ENCODE measurements at places on chromosomes 4 and X.

DNA sequence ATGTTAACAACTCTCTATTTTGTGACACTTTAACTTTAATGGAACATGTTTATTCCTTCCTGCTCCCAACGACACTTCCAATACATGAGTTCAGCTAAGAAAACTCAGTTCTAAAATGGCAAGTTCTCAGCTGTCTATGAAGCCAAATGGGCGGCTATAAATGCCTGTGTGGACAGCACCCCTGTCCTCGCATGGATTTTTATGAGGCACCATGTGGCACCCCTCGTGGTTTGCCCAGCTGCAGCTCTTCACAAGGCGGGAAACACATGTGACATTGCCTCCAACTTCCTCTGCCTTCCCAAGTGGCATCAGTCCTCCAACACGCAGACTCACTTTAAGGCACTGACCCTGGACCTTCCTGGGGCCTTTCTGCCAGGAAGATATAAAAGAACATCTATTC is 48.0 kb downstream of the SH3RF1 start:
- DNase-seq: no peak

- DNase-seq: no peak
Observed at GRCh38 chr4:188434643-188435042, 295.4 kb downstream of the TRIML1 start.

- DNase-seq: no peak
Observed at GRCh38 chr4:178696515-178696914, 1254.3 kb upstream of the AGA start.

DNA sequence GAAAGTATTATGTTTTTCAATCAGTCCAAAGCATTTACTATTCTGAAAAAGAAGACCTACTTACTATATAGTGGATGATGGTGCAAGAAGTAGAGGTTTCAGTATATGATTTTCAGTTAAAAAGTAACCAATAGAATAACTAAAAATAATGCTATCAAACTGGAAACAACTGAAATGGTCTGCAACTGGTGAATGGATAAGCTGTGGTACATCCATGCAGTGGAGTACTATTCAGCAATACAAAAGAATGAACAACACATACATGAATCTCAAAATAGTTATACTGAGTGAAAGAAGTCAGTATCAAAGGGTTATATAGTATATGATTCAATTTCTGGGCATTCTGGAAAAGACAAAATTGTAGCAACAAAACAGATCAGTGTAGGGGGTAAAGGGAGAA is 55.9 kb downstream of the PLAC1 start:
- DNase-seq: no peak

DNA sequence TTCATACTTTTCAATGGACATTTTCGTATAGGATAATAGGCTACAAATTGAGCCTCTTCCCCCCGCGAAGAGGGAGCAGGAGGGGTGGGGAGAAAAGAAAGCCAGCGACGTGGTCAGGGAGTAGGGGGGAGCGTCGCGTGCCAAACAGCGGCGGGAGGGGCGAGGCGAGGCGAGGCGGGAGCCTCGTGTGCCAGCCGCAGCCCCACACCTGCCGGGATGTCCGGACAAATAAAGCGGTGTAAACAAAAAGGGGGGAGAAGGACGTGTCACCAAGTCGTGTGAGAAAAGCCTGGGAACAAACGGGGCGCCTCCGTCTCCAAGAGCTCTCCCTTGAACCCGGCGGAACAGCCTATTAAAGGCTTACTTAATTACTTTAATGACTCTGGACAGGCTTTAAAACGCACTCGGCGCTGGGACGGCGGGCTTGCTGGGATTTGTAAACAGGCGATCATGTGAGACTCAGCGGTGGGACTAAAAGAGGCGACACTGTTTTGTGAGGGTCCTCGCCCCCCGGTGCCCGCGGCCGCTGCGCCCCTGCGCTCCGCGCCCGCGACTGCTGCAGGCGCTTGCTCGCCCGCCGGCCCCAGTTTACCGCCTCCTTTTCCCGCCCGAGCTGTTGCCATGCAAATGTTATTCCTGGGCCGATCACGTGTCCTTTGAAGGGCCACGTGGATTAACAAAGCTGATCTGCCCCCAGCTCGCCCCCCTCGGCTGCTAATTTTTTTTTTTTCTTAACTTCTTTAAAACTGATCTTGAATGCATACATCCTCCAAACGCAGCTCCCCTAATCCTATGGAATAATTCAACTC is at the start of gene HELT:
HELT (plus strand) TSS at position 527 of the 809 bp plus-strand sequence. CDS start 439 bp downstream, outside the sequence.
- no peak for DNase-seq

DNA sequence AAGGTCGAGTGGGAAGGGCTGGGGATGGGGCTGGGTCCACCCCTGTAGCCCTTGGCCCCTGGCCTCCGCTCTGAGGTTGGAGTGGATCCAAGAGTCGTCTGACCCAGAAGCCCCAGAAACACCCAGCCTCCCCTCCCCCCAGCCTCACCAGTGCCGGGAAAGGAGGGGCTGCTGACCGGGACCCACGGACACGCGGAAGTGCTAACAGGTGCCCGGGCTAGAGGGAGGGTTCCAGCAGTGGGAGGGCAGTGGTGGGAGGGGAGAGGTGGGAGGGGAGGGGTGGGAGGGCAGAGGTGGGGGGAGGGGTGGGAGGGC is 131.8 kb upstream of the NKX1-1 start:
- DNase-seq: no peak

DNA sequence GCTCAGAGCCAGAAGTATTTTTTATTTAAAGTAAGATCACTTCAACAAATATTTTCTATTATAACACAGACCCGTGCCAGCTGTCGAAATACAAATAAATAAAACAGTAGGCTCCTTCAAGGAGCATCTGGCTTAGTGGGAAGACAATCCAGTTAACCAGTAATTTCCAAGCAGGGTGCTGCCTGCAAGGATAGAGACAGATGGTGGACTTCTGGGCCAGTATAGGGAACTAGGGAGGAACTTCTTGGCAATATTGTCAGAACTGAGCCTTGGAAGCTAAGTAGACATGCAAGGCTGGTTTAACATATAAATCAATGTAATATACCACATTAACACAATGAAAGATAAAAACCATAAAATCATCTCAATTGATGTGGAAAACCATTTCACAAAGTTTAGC is 17.0 kb upstream of the MTMR1 start:
- DNase-seq: no peak

DNA sequence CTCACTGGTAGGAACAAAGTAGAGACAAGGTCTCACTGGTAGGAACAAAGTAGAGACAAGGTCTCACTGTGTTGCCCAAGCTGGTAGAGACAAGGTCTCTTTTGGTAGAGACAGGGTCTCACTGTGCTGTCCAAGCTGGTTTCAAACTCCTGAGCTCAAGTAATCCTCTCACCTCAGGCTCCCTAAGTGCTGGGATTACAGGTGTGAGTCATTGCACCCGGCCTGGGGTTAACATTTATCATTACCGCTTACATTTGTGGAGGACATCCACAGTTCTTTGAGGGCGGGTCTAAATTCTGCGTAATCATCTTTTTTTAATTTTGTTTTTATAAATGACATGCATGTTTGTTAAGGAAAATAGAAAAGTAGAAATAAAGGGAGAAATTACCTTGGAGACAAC is 12.0 kb downstream of the RAB33B start:
- DNase-seq: no peak

GRCh38 chrX:14056206-14056605 is 26.5 kb upstream of the GEMIN8 start:
- no peak for DNase-seq

- no peak for DNase-seq
Observed at GRCh38 chr4:14284578-14284977, 657.1 kb upstream of the BOD1L1 start.

DNA sequence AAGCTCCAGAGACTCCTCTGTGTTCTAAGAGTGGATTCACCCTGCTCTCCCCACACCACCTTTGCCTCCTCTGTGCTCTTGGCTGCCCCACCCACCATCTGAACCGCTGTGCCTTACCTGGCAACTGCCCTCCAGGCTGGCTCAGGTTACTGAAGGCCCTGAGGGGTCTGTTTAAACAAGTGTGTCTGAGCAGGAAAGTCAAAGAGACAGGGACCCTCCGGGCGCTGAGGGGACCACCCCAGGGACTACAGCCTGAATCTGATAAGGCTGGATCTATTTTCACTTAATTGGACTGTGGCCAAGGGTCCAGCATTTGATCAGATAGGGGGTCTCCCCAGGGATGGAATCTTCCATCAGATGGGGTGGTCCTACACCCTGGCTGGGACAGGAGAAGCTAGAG is 10.4 kb upstream of the MSX1 start:
- no peak for DNase-seq

DNA sequence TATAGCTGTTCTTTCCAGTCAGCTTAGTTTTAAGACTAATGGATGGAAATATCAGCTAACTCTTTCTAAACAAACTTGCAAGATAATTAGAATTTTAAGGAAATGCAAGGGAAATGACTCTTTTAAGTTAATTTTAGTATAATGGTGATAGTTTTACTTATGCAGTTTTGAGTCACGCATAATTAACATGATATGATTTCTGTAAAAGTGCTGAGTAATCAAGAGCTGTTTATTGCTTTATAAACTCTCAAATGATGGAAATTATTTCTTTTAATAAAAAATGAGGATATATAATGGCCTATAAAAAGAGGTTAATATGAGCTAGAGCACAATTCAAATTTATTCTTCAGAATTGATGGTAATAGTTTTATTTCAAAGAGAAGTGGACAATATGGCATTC is 385.9 kb downstream of the GLUD2 start:
- DNase-seq: no peak

GRCh38 chr4:118774989-118775388 is 60.9 kb downstream of the SEC24D start:
- DNase-seq: no peak

GRCh38 chr4:8596891-8597290 is 4.3 kb downstream of the CPZ start:
- DNase-seq: no peak

GRCh38 chr4:39565878-39566600 is 38.8 kb upstream of the UGDH start:
- no peak for DNase-seq

GRCh38 chrX:151359931-151360871 is 36.8 kb upstream of the VMA21 start:
- DNase-seq: no peak

DNA sequence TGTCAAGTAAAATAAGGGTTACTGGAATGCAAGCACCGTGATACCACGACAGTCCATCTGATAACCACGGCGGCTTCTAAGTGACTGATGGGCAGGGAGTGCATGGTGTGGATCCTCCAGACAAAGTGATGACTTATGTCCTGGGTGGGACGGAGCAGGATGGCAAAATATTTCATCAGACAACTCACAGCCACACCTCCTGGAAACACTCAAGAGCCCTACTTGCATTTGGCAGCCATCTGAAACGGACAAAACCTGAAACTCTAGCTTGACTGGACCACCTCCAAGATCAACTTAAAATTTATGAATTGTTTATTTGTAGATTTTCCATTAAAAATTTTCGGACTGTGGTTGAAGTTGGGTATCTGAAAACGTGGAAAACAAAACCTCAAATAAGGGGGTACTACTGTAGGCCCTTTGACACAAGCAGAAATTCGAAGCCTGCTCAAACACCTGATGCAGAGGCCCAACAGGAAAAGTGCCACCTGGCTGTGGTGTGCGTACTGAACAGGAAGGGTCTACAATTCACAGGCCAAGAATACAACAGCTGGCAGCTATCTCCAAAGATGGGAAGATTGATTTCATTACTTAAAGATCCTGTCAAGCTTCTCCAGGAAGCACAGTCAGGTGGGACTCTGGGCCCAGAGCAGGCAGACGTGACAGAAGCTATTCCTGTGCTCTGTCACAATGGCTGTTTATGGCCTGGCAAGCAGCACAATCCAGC is 26.0 kb downstream of the LRIT3 start:
- DNase-seq: no peak

- no peak for DNase-seq
Observed at GRCh38 chr4:54155936-54156335, 56.0 kb downstream of the GSX2 start.

GRCh38 chr4:152382057-152382785 is 153.7 kb downstream of the FBXW7 start:
- no peak for DNase-seq

DNA sequence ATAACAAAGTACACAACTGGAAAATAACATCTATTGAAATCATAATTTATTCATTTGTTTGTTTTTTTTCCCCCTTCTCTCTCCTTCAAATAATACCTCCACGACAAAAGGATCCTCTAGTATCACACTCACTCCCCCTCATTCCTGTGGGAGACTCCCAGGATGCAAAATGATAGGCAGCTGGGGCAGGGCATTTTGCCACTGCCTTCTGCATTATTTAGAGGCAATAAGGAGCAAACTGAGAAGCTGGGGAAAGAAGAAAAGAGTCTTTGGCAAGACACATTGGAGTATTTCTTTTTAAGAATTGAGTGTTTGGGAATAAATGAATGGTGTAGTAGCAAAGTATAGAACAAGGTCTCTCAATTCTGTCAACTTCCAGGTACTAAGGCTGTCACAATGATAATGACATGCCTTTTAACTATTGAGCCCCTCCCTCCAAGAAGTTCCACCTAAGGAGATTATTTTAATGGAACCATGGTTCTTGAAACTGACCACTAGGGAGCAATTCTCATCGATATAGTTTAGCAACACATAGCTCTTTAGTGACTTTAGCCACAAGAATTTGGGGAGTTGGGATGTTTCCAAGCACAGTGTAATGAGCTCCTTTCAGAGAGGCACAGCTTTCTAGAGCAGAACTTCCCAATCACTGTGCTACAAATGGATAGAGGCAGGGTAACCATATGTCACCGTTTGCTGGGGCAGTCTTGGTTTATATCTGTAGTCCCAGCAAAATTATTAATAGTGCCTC is 303.3 kb downstream of the FRMPD4 start:
- no peak for DNase-seq

- no peak for DNase-seq
Observed at GRCh38 chr4:83922402-83922801, 386.5 kb downstream of the GPAT3 start.

GRCh38 chr4:123553733-123554637 is 157.4 kb downstream of the SPRY1 start:
- no peak for DNase-seq

DNA sequence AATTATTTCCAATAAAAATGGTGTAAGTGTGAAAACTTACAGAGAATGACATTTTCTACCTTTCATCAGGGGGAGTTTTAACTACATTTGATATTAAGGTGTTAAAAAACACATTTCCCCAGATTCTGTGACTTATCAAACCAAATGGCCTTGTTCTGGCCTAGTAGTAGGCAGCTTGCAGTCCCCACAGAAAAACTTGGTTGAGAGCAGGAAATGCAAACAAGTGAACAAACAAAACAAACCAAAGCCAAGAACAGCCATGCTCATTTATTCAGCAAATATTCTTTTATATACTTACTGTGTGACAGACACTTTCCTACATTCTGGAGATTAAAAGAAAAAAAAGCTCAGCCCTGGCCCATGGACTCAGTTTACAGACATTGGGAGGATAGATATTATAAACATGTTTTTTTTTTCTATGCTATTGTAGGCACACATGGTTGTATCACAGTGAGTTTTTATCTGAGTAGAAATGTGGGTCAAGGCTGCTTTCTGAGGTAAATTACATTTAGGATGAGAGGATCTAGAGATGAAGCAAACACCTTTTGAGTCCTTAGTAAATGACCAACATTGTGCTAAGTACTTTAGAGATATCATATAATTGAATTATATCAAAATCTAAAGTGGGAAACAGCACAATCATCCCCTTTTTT is 449.2 kb upstream of the AADAT start:
- DNase-seq: no peak
